ENCODE measurements at places on chromosomes 6 and 20.

GRCh38 chr6:66396549-66396948 is 689.5 kb upstream of the EYS start:
- DNase-seq = no peak

GRCh38 chr20:51641866-51642265 is 99.3 kb upstream of the NFATC2 start:
- no peak for DNase-seq

DNA sequence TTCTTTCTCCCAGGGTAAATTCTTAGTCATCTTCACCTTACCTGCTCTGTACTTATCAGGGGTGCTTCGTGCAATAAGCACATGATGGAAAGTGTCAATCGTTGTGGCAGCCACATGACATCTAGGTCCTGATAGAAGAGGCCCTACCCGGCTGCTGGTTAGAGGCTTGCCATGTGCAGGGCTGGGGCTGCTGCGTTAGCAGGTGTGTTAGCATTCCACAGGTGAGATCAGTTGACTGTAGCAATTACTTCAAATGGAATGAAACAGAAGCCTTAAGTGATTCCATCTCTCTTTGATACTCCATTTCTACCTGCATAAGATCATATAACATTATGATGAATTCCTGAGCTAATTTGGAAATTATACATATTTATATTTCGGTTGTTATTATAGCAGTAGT is 127.0 kb downstream of the UST start:
- no peak for DNase-seq

DNA sequence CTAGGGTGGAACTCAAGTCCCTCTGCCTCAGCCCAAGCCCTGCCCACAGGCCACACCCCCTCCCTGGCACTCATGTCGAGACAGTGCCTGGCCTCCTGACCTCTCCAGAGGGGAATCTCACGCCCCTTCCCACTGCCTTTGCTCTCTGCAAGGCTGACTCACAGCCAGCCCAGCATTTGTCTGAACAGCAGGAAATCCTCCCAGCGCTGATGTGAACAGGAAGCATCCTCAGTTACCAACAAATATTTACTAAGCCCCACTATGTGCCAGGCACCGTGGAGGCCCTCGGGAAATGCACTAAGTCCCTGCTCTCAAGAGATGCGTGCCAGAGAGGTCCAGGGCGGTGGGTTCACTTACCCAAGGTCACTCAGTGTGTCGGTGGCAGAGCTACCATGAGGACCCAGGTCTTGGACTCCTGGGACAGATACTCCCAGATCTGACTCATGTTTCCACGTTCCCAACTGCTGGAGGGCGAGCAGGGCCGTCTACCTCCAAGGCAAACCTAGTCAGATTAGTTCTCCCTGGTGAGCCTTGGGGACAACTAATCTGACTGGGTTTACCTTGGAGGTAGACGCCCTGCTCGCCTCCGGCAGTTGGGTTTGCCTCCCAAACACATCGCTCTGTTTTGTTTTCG is 7.8 kb downstream of the ADA start:
- DNase-seq = no peak

GRCh38 chr20:17741220-17741619 is 41.5 kb downstream of the BANF2 start:
- DNase-seq = no peak

DNA sequence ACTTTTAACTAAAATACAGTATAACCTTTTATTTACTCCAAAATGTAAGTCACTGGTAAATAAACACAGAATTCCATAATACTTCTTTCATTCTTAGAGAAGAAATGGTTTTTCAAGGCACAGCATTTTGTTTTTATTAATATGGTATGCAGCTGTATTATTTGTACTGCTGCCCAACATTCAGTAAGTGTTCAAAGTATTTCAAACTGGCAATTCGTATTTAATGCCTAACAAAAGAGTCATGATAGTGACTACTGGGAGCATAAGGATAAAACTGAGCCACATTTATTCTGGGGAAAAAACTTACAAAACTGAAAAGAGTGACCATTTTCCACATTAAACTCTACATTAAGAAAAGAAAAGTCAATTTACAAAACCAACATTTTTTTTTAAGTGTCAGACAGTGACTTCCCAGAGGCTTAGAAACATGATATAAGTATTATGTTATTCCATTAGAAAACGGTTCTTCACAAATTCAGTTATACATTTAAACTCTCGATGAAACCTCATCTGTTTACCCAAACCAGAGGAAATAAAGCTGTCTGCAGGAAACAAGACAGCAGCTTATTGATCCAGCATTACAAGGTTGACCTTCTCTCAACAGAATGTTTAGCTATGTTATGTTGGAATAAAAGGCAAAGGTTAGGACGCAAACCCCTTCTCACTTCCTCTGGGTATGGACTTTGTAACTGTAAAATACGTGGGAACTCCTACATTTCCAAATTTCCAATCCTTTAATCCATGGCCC is 24.3 kb downstream of the EPB41L2 start:
- no peak for DNase-seq

GRCh38 chr6:31214516-31214915 is 44.0 kb upstream of the POU5F1 start:
- DNase-seq = no peak

DNA sequence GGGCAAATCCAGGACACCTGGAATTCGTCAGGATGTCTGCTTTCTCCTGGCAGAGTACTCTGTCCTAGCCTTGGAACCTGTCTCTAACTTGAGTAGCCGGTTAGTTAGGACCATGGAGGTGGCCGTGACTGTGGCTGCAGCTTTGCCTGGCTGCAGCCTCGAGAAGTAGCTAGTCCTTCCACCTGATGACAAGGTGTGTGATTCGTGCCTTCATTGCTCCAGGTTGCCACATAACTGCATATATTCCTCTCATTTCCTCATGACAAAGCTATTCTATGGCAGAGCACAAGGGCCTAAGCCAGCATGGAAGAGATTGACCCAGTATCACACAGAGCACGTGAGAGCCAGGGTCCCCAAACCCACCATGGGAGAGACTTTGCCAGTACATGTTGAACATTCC is 39.8 kb upstream of the KIF25 start:
- DNase-seq = no peak

DNA sequence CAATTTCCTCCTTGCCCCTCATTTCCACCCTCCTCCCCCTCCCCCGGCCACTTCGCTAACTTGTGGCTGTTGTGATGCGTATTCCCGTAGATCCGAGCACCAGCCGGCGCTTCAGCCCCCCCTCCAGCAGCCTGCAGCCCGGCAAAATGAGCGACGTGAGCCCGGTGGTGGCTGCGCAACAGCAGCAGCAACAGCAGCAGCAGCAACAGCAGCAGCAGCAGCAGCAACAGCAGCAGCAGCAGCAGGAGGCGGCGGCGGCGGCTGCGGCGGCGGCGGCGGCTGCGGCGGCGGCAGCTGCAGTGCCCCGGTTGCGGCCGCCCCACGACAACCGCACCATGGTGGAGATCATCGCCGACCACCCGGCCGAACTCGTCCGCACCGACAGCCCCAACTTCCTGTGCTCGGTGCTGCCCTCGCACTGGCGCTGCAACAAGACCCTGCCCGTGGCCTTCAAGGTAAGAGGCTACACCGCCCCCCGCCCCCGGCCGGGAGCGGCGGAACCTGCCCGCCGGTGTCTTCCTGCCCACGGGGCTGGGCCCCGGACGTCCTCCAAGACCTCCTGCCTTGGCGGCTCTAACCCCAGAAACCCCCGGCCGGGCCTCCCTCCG is 44.9 kb upstream of the SUPT3H start:
- DNase-seq = no peak
